ENCODE measurements at places on chromosomes 16 and 17. TPM values are rescaled to one million over a fixed set of nuclear protein-coding genes. Genes with fewer than 3 reads are reported as not detected.

MPP2 gene
- 3.6 TPM for total RNA-seq

GRIN2C gene
- total RNA-seq: not detected

CPHXL2 gene
- not detected for total RNA-seq

CSH1 gene
- total RNA-seq: not detected

OR2C1 gene
- total RNA-seq: not detected

KIF2B gene
- not detected for total RNA-seq

ADAM11 gene
- not detected for total RNA-seq

SMURF2 gene
- total RNA-seq: 9.7 TPM

SMIM36 gene
- total RNA-seq: not detected
